ENCODE measurements at places on chromosomes 5 and 9.

DNA sequence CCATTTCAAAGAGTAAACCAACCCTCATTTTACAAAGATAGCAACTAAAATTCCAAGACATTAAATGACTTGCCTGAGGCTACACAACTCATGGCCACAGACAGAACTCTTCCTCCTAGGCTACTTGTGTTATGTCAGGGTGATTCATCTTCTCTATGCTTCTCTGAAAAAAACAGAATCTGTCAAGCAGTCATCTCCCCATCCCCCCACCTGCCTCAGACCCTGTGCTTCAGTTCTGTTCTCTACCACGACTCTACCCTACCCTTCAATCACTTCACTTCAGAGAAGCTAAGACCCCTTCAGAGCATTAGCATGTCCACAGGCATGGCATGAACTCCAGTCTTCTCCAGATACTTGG, 277.7 kb upstream of the PTGER4 start:
- DNase-seq: no peak

DNA sequence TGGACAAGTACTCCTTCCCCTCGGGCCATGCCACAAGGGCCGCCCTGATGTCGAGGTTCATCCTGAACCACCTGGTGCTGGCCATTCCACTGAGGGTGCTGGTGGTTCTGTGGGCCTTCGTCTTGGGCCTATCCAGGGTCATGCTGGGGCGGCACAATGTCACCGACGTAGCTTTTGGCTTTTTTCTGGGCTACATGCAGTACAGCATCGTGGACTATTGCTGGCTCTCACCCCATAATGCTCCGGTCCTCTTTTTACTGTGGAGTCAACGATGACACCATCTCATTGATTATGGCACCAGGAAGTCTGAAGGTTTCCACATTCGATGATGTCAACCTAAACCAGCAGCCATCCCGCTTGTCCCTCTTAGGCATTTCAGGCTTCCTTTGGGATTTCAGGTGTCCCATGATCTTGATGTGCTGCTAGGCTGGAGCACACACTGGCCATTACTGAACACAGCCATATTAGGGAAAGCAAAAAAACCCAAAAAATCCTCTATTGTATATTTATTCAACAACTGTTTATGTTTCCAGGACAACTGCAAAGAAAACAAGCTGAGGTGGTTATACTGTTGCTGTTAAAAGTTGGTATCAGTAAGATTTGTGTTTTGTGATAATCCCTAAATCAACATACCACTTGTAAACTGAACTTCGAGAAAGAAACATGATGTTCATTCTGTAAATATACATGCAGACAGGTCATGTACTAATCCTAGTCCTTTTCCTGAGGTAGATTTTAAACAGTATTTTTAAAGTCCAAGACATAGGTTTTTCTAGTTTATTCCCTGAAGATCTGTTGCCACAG, 1.1 kb downstream of the PLPP6 start:
- DNase-seq: no peak

GRCh38 chr5:138460032-138460693, 5.1 kb upstream of the EGR1 start:
- DNase-seq: no peak

DNA sequence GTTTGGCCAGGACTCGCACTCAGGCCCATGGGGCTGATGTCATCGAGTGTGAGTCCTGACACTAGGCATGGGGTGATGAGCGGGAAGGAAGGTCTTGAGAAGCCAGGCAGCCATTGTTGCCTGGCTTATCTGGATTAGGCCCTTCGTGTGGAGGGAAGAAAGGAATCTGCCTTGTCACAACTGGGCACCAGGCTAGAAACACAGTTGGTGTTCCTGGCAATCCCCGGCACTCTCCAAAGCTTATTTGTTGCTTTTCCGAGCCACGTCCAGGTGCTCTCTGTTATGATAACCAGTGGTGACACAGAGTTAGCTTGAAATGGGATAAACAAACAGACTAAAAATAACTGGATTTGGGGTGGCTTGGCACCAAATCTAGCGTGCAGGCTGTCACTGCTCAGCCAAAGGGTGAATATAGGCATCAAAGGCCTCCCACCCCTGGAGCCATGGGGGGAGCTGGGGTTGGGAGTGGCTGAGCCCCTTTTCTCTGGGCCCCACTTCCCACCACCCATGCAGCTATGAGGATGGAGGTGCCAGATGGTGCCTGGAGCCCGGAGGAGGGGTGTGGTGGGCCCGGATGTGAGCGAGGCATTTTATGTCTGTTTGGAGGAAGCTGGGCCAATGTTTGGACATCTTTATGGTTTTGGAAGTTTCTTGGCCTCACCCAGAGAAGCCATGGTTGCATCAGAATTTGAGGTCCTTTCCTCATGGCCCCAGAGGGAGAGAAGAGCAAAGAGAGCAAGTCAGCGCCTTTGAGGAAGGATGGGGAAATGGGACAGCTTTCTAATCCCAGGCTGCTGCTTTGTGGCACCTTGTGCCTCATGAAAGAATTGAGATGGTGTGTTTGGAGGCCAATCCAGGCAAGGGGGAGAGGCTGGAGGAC, 98.0 kb upstream of the PITX1 start:
- DNase-seq: no peak

DNA sequence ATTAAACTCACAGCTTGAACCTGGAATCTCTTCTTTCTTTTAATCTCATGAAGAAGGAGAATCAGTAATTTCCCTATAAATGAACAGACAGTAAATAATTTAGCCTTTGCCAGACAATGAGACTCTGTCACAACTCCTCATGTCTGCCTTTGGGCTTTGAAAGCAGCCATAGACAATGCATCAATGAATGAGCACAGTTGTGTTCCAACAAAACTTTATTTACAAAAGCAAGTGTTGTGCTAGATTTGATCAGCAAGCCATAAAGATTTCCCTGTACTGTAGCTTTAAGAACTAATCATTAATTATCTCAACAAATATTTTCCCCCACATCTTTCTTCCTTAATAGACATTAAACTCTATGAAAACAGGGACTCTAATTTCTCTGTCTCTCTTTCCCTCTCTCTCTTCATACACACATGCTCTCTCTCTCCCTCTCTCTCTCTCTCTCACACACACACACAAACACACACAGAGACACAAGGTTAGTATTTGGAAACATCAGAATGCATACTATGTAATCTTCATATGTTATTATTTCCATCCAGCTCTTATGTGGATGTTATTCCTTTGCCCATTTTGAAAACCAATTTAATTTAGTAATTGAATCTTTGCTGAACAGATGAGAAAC, 1209.8 kb upstream of the CDH6 start:
- DNase-seq: no peak

DNA sequence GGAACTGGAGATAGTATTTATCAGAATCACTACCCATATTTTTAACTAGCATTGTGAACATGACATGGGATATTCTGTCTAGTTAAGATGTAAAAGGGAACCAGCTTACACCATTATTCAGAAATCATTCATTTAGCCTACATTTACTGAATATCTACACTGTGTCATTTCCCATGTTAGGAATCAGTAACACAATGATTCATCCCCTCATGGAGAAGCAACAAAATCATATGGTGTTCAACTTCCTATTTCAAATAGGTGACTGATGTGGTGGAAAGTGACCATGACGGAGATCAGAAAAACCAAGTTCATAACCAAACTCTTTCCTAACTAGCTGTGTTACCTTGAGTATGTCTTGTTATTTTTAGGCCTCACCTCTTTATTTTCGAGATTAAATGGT, 550.0 kb upstream of the TUSC1 start:
- DNase-seq: no peak

DNA sequence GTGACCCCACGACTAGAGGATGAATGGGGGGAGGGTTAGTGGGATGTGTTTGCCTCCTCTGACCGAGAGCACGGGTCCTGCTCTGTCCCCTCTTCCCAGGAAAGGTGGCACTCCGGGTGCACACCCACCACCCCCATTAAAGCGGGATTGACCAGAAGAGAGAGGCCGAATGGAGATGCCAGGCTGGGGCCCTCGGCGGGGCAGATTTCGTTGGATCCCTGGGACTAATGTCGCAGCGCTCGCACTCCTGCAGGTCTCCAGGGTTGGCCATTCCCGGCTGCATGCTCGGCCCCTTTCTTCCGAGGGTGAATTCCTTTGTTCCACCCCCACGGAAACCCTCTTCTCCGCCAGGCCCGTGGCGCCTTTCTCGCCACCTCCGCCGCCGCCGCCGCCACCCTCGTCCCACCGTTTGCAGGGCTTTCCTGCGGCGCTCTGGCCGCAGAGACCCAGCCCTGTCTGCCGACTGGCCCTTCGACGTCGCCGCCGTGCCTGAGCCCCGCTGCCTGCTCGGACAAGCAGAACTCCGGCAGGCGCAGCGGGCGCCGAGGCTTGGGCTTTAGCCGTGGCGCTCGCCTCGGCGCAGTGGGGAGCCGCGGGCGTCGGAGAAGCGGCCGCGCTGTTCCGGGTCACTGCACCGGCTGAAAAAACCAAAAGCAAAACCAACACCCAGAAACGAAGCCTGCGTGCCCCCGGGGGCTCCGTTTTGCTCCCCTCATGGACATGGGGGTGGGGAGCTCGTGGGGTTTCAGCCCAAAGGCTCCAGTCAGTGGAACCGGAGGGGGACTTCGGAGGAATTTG, 11.8 kb downstream of the LMX1B start:
- DNase-seq: no peak

DNA sequence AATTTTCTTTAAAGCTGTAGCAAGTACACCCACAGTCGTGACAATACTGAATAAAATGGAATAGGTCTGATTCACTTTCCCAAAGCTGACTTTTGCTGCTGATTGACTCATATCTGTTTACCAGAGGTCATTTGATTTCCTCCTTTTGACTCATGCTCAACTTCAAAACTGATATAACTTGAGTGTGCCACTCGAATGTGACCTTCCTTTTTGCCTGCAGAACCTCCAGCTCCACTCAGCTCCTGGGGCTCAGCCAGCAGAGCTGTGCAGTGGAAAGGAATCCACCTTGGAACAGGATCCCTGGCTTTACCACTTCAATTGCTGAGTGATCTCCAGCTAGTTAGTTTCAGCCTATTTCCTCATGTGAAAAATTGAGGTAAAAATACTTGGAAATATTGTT, 84.1 kb downstream of the FEM1C start:
- DNase-seq: no peak

GRCh38 chr5:39943811-39944210, 519.0 kb upstream of the DAB2 start:
- DNase-seq: no peak

- DNase-seq: no peak
Measured at GRCh38 chr5:149134778-149135500, 6.4 kb upstream of the ABLIM3 start.

DNA sequence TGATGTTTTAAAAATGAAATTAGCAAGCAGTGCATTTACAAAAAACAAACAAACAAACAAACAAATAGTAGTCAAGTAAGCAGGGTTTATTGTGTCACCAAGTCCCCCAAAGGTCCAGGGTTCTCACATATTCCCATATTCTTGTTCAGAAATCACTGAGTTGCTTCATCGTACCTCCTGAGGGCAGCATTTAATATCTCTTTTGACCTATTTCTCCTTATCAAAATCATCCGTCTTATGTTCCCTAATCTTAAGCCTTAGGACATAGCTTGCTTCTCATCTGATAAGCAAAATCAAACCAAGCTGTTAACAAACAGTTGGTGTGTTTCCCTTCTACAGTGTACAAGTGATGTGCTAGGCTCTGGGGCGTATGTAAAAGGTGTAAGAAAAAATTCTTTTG, 109.5 kb upstream of the MAN2A1 start:
- DNase-seq: no peak

- DNase-seq: no peak
Measured at GRCh38 chr9:18361646-18362045, 112.3 kb upstream of the ADAMTSL1 start.

GRCh38 chr9:120628207-120628924, 48.4 kb upstream of the CDK5RAP2 start:
- DNase-seq: no peak

DNA sequence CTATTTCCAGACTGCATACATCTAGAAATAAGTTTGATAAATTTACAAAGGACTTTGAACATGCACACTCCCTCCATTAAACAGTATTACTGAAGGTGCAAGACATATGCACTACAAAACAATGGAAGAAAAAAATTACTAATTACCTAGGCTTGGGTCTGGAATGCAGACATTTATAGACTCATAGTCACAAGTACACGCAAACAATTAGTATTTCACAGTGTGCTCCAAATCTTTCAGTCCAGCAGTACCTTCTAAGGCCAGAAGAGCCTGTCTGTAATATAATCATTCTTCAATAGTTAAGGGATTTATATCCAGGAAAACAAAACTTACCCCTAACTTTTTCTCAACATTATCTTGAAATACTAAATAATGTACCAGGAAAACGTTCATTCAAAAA, 11.2 kb downstream of the RICTOR start:
- no peak for DNase-seq

DNA sequence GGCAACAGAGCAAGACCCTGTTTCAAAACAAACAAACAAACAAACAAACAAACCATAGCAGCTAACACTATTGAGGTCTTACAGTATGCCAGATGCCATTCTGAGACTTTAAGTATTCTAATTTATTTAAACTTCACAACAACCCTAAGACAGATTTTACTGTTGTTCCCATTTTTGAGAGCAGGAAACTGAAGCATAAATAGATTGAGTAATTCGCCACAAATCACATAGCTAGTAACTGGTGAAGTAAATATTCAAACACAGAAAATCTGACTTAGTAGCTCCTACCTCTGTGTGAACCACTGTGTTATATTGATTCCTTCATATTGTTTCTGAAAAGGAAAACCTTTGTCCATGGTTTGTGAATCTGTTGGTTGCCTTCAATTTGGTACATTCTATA, 98.4 kb downstream of the UNC13B start:
- no peak for DNase-seq

- DNase-seq: no peak
Measured at GRCh38 chr9:91937056-91937455, 13.0 kb downstream of the ROR2 start.

DNA sequence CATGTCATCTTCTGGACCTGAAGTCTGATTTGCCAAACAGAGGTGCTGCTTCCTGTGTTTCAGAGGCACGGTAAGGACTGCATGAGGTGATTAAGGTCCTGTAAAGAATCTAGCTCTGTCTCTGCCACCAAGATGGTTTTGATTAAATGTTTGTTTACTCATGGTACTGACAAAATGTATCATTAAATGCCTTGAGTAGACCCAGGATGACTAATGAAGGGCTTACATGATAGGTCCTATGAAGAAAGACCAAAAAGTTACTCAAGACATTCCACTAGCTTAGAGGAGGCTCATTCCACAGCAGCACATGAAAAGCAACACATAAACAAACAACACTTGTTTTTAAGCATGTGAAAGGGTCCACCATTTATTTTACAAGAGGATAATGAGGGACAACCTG, 100.9 kb downstream of the BOD1 start:
- no peak for DNase-seq

All from hypothalamus (tissue), 51 donors.